ENCODE measurements at places on chromosomes 12 and 14.

- no peak for DNase-seq
Observed at GRCh38 chr12:94707892-94708291, 57.5 kb upstream of the TMCC3 start.

- no peak for DNase-seq
Observed at GRCh38 chr12:104272938-104273337, 30.6 kb upstream of the EID3 start.

DNA sequence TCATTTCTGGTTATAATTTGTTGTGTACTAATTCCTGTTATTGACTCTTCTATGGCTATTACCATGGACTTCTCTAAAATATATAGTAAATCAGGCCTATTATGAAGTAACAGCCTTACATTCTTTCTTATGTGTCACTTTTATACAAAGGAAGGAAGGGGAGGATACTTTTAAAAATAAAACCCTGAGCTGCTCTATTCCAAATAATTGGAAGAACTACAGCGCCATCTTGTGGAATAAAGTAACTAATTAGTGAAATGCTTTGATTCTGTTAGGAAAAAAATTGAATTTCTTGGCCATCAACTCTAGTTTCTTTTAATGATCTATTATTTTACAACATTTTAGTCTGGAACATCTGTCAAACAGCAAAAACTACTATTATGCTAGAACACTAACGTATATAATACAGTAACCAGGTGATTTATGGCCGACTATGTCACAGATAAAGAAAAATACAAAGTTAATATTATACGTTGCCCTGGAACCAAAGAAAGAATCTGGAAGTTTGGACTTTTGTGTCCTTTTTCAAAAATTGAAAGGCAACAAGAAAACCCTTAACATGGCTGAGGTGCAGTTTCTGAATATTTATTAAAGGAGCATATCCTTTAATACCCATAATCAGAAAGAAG lies 55.0 kb upstream of the NELL2 start:
- no peak for DNase-seq

DNA sequence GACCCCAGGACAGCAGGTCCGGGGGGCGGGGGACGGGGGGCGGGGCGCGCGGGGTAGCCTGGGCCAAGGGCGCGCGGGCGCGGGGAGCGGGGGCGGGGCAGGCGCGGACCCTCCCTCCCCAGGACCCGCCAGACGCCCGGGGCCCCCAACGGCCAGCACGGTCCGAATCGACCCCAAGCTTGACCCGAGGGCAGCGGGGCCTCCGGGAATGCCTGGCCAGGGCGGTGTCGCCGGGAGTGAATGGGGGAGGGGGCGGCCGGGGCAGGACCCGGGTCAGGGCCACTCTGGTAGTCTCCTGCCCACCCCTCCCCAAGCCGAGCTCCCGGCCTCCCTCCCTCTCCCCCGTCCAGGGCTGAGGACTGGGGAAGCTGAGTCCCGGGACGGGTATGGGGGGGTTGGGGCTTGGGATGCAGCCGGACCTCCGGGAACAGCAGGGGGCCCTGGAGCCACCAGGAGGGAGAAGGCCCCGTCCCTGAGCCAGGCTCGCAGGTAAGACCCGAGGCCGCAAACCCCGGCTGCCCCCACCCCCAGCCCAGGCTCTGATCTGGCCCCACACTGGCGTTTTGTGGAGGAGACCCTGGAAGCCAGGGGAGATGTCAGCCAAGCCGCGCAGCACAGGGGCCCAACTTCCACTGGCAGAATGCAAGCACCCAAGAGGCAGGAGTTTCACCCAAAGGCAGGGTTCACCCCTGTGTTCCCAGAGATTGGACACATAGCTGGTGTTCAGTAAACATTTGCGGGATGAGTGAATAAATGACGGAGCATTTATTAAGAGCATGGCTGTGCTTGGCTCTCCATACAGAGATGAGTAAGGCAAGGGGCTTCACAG lies 545 bp upstream of the GALNT9 start:
- DNase-seq, result no peak

- no peak for DNase-seq
Observed at GRCh38 chr12:93191956-93192355, 185.8 kb upstream of the NUDT4 start.

- no peak for DNase-seq
Observed at GRCh38 chr12:94879542-94879941, 124.0 kb downstream of the NDUFA12 start.

DNA sequence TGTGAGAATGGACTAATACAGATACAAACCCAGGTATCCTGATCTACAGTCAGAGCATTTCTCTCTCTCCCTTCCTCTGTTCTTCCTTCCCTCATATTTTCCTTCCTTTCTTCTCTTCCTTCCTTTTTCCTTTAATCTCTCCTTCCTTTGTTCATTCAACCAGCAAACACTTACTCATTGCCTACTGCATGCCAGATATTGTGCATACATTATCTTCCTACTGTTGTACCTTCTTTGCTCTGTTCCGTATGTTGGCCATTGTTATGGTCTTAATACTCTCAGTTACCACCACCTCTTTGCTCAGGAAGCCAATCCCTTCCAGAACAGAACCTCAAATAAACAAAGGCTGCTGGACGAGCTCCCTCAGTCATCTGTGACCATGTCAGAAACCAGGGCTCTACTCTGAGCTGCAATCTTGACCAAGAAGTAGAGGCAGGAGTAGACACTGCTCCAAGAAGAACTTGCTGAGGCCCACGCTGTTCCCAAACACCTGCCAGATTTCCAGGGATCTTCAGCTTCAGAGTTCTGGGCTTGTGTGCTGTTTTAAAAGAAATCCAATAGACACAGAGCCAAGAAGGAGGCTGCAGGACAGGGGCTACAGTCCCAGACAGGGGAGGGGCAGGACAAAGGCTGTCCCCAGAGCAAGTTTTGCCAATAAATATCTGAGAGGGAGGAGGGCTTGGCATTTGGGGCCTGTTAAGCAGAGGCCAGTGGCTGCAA lies 526.7 kb upstream of the TBX3 start:
- no peak for DNase-seq

DNA sequence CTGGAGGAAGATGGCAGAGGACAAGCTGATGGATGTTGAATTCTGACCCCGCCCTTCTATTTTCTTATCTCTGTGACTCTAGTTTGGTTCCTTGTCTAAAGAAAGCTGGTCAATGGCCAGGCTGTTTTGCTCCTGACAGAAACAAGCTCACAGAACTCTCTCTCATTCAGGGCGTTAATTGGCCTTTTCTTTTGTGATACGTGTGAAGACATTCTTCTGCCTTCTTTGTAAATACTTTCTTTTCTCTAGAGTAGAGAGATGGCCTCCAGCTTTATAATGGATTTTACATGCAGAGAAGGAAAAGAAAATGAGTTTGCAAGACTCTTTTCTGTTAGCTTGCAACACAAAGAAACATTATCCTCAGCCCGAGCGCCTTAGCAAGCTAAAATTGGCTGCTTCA lies 492.2 kb upstream of the CCDC196 start:
- no peak for DNase-seq

DNA sequence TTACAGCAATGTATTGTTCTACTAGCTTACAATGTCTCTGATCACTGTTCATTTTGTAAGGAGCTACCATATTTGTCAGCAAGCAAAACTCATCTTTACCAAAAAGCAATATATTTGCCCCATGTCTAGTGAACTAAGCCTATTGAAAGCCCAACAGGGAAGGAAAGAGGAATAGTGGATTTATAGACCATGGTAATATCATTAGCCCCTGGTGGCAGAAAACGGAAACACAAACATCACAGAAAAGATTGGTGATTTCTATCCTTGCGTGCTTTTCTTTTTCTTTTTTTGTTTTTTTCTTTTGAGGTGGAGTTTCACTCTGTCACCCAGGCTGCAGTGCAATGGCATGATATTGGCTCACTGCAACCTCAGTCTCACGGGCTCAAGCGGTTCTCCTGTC lies 1562.4 kb upstream of the TMEM132C start:
- no peak for DNase-seq

DNA sequence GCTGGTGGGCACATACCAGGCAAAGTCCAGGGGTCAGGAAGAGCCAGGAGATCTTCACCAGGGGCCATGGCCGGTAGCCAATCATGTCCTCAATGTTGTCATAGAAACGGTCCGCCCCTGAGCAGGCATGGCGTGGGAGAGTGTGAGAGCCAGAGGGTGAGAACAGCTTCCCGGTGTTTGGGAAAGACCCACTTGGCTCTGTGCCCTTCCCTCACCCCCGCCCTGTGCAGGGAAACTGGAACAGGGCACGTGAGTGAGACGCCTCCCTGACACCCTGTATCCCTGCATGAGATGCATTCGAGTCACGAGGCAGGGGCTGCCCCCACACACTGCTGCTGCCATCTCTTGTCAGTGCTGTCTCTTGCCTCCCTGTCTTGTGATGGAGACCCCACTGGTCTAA lies 20.7 kb downstream of the SLC6A12 start:
- no peak for DNase-seq

GRCh38 chr12:78818487-78818886 lies 46.1 kb upstream of the SYT1 start:
- DNase-seq, result no peak

- DNase-seq, result no peak
Observed at GRCh38 chr12:119565404-119565803, 28.2 kb upstream of the TMEM233 start.

DNA sequence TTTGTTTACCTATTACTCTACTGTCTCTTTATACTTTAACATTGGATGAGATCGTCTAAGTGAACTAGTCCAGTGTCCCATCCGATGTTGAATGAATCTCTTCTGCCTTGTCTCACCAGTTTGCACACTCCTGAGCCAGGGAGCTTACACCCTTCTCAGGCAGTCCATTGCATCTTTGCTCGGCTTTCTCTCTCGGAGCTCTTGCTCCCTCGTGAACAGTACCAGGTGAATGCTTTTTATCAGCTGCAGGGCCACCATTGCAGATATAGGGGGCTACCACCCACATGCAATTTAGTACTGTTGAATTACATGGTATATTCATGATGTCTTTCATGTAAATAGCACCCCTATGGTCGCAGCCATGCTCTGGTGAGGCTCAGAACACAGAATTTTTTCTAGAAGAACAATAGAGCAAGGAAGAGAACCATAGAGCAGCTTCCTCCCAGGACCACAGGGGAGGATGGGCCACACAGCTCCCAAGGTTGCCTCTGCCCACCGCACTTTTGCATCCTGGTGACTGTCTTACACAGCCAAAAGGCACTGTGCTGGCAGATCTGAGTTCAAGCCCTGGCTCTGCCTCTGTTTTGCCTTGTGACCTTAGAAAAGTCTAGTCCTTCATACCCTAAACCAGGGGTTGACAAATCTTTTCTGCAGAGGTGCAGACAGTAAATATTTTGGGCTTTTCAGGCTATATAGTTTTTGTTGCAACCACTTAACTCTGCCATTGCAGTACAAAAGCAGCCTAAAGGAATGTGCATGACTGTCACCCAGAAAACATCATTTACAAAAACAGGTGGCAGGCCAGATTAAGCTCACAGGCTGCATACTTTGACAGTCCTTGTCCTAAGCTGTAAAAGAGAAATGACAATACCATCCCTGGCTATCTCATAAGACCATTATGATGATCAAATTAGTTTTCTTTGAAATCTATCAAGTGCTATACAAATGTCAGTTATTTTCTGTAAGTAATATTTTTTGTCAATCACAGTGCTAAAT lies 35.4 kb downstream of the PLEKHG7 start:
- no peak for DNase-seq

- DNase-seq, result no peak
Observed at GRCh38 chr12:81203671-81204204, 125.9 kb downstream of the ACSS3 start.

DNA sequence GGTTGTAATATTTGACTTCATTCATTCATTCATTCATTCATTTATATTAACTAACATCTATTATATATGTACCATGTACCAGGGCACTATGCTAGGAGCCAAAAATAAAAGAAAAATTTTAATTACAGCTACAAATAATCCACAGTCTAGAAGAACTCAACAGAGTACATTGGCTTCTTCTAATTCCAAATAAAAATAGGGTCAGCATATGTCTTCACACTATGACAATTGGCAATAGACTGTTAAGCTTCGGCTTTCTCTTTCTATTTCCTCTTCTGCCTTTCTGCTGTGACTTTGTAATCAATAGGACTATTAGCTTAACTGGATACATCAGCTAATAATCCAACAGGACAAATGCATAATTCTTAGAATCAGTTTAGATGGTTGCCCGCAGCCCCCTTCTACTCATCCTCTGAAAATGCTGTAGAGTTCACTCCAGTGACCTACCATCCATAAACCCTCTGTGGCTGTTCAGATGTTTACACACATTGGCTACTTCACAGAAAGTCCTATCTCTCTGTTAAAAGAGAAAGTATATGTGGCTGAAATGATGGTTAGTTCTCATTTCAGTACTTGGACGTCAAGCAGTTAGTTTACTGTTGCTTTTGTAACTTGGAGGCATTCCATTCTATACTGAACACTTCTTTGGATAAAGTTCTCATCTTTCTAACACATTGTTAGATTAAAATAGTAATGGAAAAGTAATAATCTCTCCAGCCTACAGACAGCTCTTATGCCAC lies 445.5 kb upstream of the GARIN6 start:
- no peak for DNase-seq
